ENCODE measurements at places on chromosomes 5 and 9. TPM values are rescaled to one million over a fixed set of nuclear protein-coding genes. Genes with fewer than 3 reads are reported as not detected.

- DNase-seq: no peak
These were observed 3.1 kb downstream of the C5orf63 start for GRCh38 chr5:127070243-127070642.

DNA sequence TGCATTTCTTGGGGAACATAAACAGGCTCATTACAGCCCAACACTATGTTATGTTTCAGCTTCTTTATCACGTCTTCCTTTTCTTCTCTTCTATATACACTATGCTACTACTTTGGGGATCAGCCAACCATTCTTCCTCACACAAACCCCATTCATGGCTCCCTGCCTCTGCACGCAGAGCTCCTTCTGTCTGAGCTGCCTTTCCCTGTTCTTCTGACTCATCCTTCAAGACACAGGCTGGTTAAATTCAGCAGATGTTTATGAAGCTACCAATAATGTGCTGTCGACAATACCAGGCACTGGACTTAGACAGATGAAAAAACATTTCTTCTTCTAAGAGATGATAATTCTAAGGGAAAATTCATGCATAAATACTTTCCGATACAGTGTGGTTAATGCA lies 102.5 kb upstream of the TXNDC8 start:
- peak; percentile 73 for DNase-seq

DNA sequence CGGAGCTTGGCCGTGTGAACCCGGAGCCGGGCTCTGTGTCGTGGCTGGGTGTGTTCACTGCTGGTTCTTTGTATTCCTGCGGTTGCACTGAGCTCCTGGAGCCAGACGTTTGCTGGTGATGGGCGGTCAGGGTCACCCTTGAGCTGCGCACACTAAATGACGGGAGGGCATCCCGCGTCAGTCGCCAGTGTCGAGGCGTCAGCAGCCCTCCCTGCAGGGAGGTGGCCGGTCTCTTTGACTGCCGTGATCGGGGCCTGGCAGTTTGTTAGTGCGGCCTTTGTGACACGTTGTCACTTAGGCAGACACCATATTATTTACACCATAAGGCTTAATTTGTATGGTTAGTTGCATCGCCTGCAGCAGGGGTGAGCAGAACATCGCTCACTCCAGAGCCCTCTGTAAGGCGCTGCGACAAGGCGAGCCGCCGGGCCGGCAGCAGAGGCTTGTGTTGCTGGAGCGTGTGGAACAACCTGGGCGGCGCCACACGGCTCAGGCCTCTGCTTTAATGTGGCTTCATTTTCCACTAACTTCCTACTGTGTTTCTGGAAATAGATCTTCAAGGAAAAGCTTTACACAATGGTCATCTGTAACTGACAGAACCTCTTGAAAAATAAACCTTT lies 8.3 kb downstream of the NDUFS6 start:
- DNase-seq: no peak

GRCh38 chr5:52989025-52989780 lies at the start of gene ITGA2:
ITGA2 (plus strand) TSS chr5:52989352; CDS start chr5:52989469, 117 bp downstream.
- DNase-seq: peak; percentile 78

DNA sequence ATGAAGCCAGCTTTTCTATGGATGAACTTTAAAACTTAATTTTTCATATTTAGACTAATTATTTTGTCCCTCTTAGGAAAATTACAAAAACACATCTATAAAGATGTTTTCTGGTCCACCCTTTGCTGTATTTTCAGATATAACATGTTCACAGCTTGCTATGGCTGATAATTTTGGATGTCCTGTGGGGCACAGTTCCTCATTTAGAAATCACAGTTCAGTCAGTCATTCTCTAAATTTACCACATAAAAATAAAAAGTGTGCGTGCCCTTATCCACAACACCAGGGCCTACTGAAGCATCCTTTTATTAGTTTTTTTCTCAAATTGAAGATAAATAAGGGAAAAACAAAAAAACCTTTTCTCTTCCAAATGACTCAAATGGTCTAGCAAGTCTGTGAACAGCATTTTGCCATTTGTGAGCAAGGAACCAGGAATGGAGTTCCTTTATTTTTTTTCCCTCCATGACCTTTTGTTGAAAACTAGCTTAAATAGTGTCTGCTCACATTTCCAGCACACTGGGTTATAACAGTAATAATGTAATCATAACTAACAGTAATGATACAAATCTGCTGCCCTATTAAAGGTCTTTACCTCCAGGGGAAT lies 87.1 kb downstream of the CEMIP2 start:
- DNase-seq: no peak

- peak; percentile 31 for DNase-seq
These were observed at the start of gene ADAMTS12 for GRCh38 chr5:33891788-33892619. ADAMTS12 (minus strand) TSS chr5:33891990; CDS start chr5:33891856, 134 bp downstream.

DNA sequence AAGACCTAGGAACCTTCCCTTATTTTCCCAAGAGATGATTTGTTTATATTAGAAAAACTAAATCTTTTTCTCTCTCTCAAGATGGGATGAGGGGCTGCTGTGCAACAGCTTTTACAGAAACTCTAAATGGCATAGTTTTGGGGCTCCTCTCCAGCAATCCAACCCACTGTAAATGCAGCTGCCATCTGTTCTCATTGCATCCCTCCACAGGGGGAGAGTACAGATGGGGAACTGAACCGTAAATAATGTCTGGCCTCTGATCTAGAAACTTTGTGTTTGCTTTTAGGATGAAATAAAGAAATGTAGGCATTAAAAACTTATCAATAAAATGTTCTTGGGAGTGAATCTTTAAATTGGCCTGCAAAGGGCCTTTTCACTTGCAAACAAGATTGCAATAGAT lies 291.4 kb downstream of the MCTP1 start:
- DNase-seq: no peak

DNA sequence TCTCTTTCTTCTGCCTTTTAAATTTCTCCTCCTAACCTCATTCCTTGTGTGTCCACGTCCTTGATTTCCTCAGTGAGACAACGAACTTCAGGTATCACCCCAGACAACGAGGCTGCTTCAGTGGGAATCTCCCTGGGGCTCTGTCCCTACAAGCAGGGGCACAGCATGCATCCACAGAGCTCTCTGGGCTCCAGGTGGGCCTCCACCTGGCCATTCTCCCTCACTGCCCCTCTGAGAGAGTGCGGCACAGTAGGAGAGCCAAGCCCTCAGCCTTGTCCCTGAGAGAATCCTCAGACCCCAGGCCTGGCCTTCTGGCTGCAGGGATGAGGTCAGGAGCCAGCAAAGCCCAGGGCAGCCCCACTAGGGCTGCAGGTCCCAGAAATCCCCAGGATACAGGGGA lies 105.3 kb downstream of the LHFPL2 start:
- DNase-seq: no peak

DNA sequence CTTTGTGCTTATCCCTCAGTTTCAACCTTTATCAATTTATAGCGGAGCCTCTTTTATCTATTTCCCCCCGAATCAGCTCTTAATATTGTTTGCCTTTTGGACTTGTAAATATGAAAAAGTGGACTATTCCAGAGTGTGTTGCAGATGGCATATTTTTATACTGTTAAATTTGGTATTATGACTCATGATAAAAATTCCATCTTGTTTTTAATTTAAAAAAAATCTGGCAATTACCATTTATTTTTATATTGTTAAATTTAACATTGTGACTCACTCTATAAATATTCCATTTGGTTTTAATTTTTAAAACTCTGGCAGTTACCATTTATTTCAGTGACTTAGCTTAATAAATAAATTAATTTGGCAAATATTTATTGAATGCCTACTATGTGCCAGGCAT lies 37.5 kb downstream of the RBM27 start:
- DNase-seq: no peak

DNA sequence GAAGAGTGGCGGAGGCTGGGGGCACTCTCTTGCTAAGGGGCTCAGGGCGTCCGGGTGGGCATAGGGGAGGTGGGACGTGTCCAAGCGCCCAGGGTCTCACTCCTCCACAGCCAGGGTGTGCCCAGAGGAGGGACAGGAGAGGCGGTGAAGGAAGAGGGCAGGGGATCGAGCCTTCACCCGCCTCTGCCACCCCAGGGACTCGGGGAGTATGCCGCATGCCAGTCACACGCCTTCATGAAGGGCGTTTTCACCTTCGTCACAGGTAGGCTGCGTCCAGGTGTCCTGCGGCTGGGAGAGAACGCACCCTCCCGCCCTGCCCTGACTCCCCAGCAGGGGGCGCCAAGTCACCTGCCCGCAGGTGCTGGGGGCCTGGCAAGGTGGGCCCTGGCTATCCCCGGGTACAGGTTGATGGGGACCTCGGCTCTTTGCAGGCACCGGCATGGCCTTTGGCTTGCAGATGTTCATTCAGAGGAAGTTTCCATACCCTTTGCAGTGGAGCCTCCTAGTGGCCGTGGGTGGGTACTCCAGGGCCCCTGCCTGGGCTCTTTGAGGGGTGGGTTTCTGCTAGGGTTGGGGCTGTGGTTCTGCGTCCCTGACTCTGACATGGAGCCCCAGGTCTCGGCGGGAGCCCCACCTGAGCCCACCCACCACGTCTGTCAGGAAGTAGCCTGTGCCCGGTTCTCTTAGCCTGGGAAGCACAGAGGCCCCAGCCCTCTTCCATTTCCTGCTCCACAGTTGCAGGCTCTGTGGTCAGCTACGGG lies 552 bp downstream of the TMEM141 start:
- DNase-seq: peak; percentile 60

DNA sequence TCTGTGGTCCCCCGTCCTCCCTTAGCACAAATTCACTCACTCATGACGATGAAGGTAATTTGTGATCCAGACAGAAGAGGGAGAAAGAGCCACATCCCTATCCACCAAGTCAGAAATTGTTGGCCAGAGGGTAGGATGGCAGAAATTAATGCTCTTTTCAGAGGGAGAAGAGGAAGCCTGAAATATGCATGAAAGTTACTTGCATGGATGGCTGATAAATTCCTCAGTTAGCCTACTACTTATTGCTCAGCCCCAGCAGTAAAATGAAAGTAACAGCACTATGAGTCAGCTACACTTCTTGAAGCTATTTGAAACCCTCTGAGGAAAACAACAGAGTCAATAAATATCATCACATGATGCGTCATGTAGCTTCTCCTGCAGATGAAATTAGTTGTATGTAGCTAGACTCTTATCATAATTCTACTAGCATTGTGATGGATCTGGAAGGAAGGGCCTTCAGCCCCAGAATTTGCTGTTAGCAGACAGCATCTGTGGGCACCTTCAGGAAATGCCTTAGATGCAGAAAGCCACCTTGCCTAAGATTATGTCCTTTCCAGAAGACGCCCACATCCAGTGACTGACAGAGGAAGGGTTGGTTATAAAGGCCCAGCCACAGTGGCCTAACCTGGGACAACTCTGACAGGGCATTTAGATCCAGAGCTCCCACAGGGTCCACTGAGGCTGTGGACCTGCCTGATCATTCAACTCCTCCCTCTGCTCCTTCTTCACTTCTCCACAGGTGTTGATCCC lies 81.2 kb upstream of the CCDC112 start:
- peak; percentile 63 for DNase-seq

GRCh38 chr5:149834246-149834855 lies 104.2 kb downstream of the PPARGC1B start:
- no peak for DNase-seq

GRCh38 chr9:81634915-81635516 lies 54.3 kb downstream of the TLE1 start:
- no peak for DNase-seq

- DNase-seq: peak; percentile 64
These were observed 12.8 kb upstream of the MTAP start for GRCh38 chr9:21789541-21790037.

GRCh38 chr9:9552665-9553064 lies 1060.1 kb downstream of the PTPRD start:
- DNase-seq: no peak

OLFM1 gene
- 0.07 TPM for total RNA-seq

Data from foreskin keratinocyte (primary cell).